ENCODE measurements at places on chromosomes 2 and 18.

- DNase-seq = peak; percentile 35
Observed at GRCh38 chr2:239804161-239805042, 220.7 kb downstream of the NDUFA10 start.

DNA sequence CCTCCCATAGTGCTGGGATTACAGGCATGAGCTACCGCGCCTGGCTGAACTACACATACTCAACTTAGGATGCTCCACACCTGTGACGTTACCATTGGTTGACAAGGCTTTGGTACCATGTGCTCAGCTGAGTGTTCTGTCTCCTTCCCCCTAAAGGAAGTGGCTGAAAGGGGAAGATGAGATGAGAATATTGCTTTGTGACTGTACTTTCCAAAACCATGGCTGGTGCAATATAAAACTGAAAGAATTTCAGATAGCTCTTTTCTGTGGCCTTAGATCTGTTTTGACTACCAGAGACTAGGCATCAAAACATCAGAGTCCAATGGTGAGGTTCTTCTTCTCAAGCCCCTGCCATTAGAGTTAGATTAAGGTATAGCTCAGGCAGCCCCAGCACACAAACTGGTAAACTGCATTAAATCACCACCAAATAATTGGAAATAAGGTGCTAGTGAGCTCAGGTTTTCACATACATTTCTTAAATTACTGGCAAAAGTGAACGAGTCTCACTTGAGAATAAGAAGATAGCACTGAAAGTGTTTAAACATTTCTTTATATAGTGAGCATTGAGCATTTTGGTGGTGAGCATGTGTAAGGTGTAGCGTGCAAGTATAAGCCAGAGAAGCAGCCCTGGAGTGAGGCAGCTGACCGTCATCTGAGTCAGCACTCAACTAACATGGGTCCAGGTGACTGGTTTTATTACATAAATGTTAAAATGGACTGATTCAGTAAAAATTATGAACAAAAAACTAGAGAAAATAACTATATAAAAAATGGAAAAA, 113.5 kb upstream of the FZD5 start:
- no peak for DNase-seq

- DNase-seq = no peak
Observed at GRCh38 chr2:109125593-109126500, 3.2 kb upstream of the SH3RF3 start.

DNA sequence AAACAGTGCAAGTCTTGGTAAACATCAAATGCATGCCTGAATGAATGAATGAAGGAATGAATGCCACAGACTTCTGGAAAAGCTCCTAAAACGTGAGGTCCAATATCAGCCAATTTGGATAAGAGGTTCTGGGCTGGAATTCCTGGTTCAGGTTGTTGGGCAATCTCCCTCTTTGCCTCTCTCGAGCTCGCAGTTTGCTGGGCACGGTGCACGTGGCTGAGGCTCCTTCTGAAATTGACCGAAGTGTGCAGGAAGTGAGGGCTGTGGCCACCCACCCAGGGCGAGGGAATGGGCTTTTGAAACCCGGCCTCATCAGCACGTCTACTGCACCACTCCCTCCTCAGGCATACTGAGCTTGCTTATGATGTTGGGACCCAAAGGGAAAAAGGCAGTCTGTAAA, 288.8 kb upstream of the HS6ST1 start:
- DNase-seq = no peak

DNA sequence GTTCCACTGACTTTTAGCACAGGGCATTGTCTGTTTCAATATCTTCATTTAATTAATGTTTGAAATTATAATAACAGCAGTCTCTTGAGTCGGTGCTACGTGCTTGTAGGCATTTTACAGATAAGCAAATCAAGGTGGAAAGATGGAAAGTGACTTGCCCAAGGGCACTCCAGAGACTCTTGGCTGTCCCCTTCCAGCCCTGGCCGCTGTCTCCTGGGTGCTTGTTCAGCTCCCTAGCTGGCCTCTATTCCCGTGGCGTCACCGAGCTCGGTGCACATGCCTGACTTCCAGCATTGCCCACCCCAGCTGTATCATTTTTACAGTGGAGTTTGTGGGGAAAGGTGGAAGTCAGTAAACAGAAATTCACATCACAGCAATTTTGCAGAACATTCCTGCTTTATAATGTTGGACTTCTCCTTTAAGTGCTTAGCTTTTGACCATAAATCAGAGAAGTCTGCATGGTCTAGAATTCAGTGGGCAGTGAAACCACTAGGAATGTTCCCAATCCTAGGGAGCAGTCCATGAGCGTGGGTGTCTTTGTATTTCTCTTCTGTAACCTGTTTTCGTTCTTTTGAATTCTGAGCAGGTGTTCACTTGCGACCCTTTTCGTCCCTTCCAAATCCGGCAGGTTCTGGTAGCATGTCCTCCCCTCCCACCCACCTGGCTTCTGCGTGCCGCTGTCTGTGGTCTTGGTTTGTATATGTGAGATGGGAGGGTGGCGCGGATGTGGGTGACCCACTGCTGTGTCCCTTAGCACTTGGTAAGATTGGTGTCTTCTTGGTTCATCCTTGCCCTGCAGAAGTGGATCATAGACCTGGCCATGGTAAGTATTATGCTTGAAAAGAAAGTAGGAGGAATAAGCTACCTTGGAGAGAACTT, 8.4 kb downstream of the SLC66A3 start:
- peak; percentile 37 for DNase-seq

DNA sequence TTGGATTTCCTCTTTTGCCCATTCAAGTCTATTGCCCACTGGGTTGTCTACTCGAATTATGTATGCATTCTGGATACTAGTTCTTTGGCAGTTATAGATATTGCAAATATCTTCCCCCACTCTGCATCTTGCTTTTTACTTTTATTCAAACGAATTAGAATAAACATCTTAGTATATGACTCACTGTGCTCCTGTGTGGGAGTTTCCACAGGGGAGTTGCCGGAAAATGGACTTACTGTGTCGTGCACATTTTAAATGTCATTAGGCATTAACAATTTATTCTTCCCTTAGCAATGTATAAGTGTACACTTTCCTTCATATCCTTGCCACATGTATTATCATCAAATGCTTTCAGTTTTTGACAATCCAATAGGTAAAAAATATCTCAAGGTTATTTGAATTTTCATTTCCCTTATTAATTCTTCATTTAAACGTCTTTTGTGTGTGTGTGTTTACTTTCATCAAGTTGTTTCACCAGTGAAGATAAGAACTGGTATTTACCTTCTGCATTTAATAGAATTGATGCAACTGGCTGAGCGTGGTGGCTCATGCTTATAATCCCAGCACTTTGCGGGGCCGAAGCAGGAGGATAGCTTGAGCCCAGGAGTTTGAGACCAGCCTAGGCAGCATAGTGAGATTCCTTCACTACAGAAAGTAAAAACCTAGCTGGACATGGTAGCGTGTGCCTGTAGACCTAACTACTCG, 4.6 kb upstream of the UGT1A5 start:
- no peak for DNase-seq

GRCh38 chr18:56214706-56215105, 423.7 kb downstream of the TXNL1 start:
- no peak for DNase-seq

DNA sequence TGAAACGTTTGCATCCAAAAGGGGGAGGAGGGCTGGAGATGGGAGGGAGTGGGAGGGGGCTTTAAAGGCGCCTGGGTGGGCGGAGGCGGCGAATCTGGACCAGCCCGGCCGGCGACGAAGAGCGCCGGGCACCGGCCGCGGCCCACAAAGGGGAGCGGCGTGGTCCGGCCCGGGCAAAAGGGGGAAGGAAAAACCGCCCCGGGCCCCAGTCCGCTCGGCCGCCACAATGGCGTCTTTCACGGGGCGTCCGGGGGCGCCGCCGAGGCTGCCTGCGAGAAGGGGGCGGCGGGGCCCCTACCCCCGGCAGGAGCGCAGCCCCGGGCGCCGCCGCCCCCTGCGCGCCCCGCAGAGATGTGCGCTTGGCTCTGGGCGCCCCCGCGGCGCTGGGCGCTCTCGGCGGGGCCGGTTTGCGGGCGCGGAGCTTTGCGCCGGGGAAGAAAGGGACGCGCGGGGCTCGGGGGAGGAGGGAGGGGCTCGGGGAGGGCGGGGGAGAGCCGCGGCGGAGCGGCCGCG, 108.1 kb upstream of the KCTD1 start:
- peak; percentile 61 for DNase-seq

- DNase-seq = no peak
Observed at GRCh38 chr18:67500522-67501205, 15.9 kb downstream of the DSEL start.

Data from ecto neural progenitor cell (in vitro differentiated cells).